Right lung (tissue), 10 donors: ENCODE measurements at places on chromosomes 5 and 9.

GRCh38 chr5:14724633-14725032, 60.1 kb downstream of the OTULIN start:
- DNase-seq: no peak

DNA sequence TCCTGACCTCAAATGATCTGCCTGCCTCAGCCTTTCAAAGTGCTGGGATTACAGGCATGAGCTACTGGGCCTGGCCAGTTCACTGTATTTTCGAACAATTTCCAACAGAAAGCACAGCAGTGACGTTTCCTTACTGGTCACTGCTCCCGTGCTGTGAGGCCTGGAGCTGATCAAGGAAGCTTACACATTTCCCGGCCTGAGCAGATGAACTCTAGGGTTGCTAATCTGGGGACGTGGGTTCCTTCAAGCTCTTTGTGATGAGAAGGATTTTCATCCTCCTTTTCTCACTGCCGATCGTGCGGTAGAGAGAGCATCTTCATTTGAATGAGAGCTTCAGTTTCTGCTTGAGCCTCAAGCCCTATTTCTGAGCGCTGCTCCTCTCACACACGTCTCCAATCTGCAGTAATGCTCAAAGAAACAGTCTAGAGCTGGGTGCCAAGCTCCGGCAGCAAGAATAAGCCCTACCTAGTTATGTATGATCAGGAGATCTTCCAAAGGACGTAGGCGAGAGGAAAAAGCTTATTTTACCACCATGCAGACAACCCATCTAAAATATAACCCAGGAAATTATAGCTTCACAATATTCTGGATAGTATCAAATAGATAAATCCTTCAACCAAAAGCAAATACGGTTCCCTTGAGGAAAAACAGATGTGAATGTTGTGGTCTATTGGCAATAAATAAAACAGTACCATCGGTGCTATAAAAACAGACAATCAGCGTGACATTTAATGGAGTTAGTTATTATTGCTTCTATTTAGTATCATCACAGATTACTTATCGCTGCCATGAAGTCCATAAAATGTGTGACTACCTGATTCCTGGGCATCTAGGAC, 7.3 kb upstream of the SPATA24 start:
- no peak for DNase-seq

DNA sequence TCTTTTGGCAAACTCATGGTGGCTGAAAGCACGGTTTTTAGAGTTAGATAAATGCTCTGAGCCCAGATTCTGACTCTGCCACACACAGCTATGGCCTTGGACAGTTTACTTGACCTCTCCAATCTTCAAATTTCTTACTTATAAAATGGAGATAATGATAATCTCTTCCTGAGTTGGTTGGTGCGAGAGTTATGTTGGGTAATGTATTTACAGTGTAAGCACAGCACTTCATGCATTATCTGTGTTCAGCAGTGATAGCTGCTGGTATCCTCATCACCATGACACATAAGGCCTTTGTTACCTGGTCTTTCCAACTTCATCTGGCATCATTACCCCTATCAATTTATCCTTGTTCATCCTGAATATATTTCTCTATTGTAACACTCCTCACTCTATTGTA, 178.8 kb upstream of the ELL2 start:
- no peak for DNase-seq

GRCh38 chr5:122723606-122724352, 51.1 kb upstream of the SNX2 start:
- DNase-seq: no peak

GRCh38 chr9:34127035-34127948, 794 bp upstream of the DCAF12 start:
- no peak for DNase-seq

- no peak for DNase-seq
These were observed 61.3 kb downstream of the MEGF9 start for GRCh38 chr9:120652934-120653333.

GRCh38 chr5:54458221-54458620, 2.7 kb downstream of the HSPB3 start:
- no peak for DNase-seq

DNA sequence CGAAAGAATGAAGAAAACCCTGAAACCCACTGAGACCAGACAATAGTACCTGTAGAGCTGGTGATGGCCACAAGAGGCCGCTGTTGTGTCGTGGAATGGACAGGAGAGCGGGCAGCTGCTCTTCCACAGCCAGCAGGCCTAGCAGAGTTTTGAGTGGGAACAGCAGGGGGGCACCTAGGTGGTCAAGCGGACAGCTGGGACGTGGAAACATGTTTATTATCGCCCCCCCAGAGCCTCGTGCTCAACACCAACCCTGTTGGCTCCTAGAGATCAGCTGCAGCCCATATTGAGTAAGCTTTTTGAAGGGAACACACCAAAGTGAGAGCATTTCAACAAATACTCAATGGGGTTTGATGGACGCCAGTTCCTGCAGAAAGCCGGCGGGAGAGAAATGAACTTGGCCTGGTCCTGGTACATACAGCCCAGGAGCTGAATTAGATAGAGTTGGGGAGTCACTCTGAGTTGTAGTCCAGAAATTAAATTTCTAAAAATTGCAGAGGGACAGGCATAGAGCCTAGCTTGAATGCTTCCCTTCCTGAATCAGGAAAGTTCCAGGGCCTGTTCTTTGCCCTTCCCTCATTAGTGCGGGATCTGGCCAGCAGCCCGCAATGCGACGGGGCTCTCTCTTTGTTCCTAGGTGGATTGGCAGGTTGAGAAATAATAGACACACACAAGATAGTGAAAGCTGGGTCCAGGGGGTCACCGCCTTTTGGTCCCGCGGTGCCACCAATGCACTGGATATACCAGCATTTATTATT, 33.8 kb downstream of the MFAP3 start:
- DNase-seq: peak; percentile 63

GRCh38 chr9:79592726-79593493, 21.1 kb downstream of the TLE4 start:
- no peak for DNase-seq

DNA sequence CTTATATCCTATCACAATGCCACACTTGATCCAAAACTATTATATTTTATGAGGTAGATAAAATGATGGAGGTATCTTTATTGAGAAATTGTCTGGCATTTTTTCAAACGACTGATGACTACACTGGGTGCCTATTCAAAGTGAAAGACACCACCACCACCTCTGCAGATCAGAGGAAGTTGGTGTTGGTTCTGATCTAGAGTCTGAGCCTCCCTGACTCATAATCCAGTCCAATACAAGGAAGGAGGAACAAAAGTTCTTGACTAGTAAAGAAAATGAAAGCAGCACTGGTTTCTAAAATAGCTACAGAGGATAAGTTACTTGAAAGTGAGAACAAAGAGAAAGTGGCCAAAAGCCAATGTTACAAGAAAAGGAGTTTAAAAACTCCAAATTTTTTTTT, 139.9 kb downstream of the RFX3 start:
- no peak for DNase-seq
